Caudate nucleus (tissue), 63 donors: ENCODE measurements at places on chromosomes 4 and X.

- DNase-seq = peak; percentile 34
These were observed at the start of gene CCDC149 for GRCh38 chr4:24912252-24913118. Gene CCDC149 (minus strand): TSS chr4:24913042. CDS start chr4:24912864, 178 bp downstream.

- DNase-seq = no peak
These were observed 5.6 kb downstream of the PCDH10 start for GRCh38 chr4:133154725-133155124.

GRCh38 chr4:127756906-127757305 is 25.2 kb upstream of the HSPA4L start:
- DNase-seq = no peak

DNA sequence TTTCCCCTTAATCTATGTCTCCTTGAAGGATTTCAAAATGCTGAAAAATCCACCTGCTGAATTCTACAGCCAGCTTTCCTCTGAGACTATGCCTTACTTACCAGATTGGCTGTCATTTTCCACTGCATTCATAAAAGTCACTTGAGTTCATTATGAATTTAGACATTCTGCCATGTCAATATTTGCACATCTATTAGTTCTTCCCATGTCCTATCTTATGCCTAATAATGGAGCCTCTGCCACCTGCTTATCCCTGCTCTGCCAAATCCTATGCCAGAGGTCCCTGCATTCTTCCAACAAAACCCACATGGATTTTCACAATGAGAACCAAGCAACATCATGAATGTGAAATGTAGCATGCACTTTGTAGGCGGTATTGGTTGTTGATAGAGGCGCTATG is 42.6 kb downstream of the GASK1B start:
- no peak for DNase-seq

DNA sequence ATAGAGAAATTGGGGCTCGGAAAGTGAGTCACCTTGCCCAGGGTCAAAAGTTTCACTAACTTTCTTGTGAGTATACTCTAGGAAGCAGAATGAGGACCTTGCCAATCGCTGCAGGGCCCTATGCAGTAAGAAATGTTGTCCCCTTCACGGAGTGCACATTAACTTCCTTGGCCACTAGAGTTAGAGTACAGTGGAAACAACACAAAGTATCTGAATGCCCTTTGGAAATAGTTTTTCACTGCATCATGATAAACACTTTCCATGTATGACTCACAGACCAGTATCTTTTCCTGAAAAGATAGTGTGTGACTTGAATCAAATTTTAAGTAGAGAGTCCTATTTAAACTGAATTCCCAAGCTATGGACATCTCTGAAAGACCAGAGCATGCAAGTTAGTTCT is 45.5 kb upstream of the STK26 start:
- no peak for DNase-seq
